Activated CD4-positive, alpha-beta memory T cell treated with anti-CD3 and anti-CD28 coated beads, Interleukin-2, amount 10 ng/mL, durations not matched to agents 7 days and 5 days (primary cell): ENCODE measurements at places on chromosomes 5 and 9. TPM values are rescaled to one million over a fixed set of nuclear protein-coding genes. Genes with fewer than 3 reads are reported as not detected.

KIF4B gene
- not detected for total RNA-seq

DNA sequence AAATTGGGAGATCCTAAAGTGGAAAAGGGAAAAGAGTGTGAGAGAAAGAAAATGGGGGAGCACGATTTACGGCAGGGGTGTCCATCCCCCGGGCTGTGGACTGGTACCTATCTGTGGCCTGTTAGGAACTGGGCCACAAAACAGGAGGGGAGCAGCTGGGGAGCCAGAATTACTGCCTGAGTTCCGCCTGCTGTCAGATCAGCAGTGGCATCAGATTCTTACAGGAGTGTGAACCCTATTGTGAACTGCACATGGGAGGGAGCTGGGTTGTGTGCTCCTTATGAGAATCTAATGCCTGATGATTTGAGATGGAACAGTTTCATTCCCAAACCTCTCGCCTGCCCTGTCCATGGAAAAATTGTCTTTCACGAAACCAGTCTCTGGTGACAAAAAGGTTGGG lies 108.3 kb upstream of the ADAMTSL1 start:
- H3K4me3 ChIP-seq, result no peak overlapping the region
- H3K36me3 ChIP-seq, result no peaks in the 10 kb centered on the region
- no peaks in the 10 kb centered on the region for H3K27me3 ChIP-seq
- H3K27ac ChIP-seq, result no peak overlapping the region

RGS7BP gene
- not detected for total RNA-seq

CCL21 gene
- not detected for total RNA-seq

DNA sequence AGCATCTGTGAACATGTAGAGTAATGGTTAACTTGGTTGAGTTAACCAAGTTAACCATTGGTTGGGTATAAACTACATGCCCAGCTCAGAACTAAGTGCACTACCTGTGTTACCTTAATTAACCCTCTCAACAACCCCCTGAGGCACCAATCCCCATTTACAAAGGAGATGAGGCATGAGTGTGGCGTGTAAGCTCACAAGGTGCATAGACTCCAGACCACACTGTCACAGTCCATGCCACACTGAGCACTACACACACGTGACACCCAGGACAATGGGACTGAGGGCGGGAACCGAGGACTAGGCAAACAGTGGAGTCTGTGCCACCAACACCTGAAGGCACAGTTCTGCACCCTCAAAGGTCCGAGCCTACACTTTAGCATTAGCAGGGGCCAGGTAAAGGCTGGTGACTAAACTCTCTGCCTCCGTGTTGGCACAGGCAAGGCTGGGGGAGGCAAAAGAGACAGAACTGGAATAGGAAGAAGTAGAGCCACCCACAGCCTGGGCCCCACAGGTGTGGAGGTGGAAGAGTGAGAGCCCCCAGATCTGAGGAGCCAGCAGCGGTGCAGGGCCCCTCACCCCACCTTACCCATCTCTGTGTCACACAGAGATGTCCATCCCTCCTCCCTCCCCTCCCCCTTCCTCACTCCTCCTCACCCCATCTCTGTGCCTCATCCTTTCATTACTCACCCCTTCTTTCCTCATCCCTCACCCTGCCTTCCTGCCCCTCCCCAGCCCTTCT lies 2.2 kb upstream of the DNAJB5 start:
- no peak overlapping the region for H3K4me3 ChIP-seq
- DNase-seq, result no peak
- H3K27ac ChIP-seq, result no peak overlapping the region
- no peaks in the 10 kb centered on the region for H3K27me3 ChIP-seq
- H3K4me1 ChIP-seq, result peaks cover 68% of the 10 kb centered on the region
- no peaks in the 10 kb centered on the region for H3K36me3 ChIP-seq

- peaks cover 10% of the 10 kb centered on the region for H3K27me3 ChIP-seq
- no peak overlapping the region for H3K27ac ChIP-seq
- no peaks in the 10 kb centered on the region for H3K36me3 ChIP-seq
- DNase-seq, result no peak
- H3K4me1 ChIP-seq, result no peaks in the 10 kb centered on the region
These were observed 122.7 kb upstream of the SPDL1 start for GRCh38 chr5:169460896-169461295.

DNA sequence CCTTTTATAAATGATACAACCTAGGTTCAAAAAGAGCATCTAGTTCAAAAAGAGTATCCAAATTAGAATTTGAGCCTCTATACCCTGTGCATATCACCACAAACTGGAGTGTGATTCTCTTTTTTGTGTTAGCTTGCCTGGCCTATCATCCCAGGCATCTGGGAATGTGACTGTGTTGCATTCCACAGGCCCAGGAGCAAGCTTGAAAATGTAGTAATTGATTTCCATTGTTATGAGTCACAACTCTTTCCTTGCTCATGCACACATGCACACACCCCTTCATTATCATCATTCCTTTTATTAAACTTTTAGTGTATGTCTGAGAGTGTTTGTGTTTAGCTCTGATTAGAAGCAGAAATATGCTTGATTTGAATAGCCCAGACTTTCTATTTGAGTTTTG lies 75.2 kb downstream of the FCHO2 start:
- no peaks in the 10 kb centered on the region for H3K27me3 ChIP-seq
- DNase-seq, result no peak
- no peak overlapping the region for H3K4me3 ChIP-seq
- H3K27ac ChIP-seq, result no peak overlapping the region

DNA sequence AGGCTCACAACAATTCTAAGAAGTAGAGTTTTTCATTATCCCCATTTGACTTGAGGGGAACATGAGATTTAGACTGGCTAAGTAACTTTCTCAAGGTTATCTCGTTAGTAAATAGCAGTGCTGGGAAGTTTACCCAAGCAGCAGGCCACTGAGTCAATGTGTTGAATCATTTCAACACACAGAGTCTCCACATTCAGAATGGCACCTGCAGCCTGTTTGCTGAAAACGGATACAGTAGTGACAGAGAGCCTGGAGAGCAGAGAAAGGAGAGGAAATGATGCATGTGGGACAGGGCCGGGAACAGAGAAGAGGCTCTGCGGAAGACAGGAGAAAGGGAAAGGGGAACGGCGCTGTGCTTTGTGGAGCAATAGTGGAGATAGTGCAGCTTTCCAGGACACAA lies 33.5 kb upstream of the ZSWIM6 start:
- no peak for DNase-seq
- no peaks in the 10 kb centered on the region for H3K36me3 ChIP-seq
- no peak overlapping the region for H3K4me3 ChIP-seq

PCDHGB3 gene
- total RNA-seq, result 0.25 TPM

DNA sequence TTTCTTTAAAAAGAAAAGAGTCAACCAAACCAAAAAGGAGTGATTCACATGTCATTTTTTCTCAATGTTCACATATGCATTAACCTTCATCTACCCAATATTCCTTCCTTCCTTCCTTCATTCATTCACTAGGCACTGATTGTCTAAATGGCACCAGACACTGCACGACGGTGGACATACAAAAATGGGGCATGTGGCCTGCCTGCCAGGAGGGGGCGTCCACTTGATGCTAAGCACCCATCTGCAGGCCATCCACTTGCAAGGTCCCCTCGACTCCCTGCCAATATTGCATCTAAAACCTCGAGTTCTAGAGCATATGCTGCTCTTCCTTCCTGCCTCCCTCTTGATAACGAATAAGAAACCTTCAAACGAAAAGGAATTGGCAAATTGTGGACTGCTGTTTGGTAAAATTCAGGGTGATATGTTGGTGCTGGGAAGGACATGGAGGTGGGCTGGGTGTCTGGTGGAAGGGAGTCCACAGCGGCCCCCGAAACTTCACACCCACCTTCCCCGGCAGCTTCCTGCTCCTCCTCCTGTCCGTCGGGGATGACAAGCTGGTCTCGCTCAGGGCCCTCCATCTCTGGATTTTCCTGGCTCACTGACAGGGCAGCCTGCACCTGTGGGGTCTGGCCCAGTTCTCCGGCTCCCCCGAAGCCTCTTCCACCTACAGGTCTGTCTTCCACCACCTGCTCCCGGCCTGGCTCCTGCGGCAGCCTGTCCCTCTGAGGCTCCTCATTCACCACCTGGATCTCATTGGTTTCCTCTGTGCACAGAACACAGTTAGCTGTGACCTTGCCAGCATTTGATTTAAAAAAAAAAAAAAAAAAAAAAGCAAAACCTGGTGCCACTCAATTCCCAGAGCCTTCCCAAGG lies 64.3 kb downstream of the GOLM1 start:
- peaks cover 2% of the 10 kb centered on the region for H3K36me3 ChIP-seq
- no peaks in the 10 kb centered on the region for H3K27me3 ChIP-seq
- no peak for DNase-seq
- H3K27ac ChIP-seq, result no peak overlapping the region
- H3K4me3 ChIP-seq, result no peak overlapping the region
- no peaks in the 10 kb centered on the region for H3K4me1 ChIP-seq

- no peak overlapping the region for H3K4me3 ChIP-seq
- no peaks in the 10 kb centered on the region for H3K27me3 ChIP-seq
- H3K36me3 ChIP-seq, result no peaks in the 10 kb centered on the region
- H3K4me1 ChIP-seq, result no peaks in the 10 kb centered on the region
- no peak for DNase-seq
These were observed 51.8 kb downstream of the ADAMTS16 start for GRCh38 chr5:5191906-5192305.

- DNase-seq, result peak; percentile 73
- peaks cover 59% of the 10 kb centered on the region for H3K36me3 ChIP-seq
- H3K27ac ChIP-seq, result peak overlapping the region; percentile 98
- peak overlapping the region; percentile 86 for H3K4me3 ChIP-seq
- peaks cover 78% of the 10 kb centered on the region for H3K4me1 ChIP-seq
These were observed 35.6 kb downstream of the CD180 start for GRCh38 chr5:67160985-67161384.

ADAMTS2 gene
- total RNA-seq, result not detected

PAM gene
- total RNA-seq, result 46.2 TPM

DNA sequence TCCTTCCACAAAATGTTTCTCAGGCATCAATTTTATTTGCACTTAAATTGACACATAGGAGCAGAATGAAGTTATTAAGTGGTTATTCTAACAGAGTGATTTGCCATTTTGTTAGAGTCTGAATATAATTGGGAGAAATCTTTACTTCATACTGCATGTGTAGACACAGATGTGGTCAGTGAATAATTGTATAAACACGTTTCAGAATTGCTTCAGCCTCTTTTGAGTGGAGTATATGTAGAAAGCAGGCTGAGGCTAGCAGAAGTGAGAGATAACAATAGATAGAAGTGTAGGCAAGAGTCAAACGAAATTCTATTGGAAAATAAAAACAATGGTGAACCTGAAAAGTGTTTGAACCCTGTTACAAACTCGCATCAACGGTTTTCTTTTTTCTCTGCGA lies 270.7 kb downstream of the TMEM167A start:
- DNase-seq, result no peak
- no peaks in the 10 kb centered on the region for H3K4me1 ChIP-seq
- no peak overlapping the region for H3K27ac ChIP-seq
- H3K4me3 ChIP-seq, result no peak overlapping the region
- no peaks in the 10 kb centered on the region for H3K27me3 ChIP-seq

- no peak overlapping the region for H3K4me3 ChIP-seq
- no peak overlapping the region for H3K27ac ChIP-seq
- no peak for DNase-seq
- H3K27me3 ChIP-seq, result no peaks in the 10 kb centered on the region
- no peaks in the 10 kb centered on the region for H3K4me1 ChIP-seq
These were observed 198.7 kb downstream of the VPS13A start for GRCh38 chr9:77375956-77376532.

GRCh38 chr5:109191153-109191558 lies 218.6 kb downstream of the PJA2 start:
- peak overlapping the region; percentile 50 for H3K27ac ChIP-seq
- peak; percentile 52 for DNase-seq
- H3K36me3 ChIP-seq, result no peaks in the 10 kb centered on the region
- H3K4me1 ChIP-seq, result peaks cover 21% of the 10 kb centered on the region
- H3K4me3 ChIP-seq, result no peak overlapping the region

WDR38 gene
- total RNA-seq, result not detected

NR5A1 gene
- not detected for total RNA-seq

DNA sequence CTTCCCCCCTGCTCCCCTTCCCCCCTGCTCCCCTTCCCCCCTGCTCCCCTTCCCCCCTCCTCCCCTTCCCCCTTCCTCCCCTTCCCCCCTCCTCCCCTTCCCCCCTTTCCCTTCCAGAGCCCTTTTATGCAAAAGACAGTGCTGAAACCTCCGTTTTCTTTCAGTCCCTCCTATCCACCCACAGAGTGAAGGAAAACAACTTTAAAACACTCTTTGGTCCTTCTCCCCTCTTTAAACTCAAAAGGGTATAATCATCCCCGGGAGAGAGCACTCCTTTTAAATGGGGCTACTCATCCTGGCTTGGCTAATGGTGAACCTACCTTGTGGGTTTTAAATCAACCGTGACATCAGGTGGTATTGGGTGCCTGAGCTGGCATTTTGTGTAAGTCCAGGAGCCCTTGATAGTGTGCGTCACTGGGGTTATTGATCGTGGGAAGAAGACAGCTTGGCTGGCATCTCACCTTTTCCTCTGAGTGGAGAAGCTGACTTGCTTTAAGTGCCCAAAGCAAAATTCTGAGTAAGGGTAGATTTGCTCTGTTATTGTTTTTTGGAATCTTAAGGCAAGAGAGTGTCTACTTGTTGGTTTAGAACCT lies 2.7 kb downstream of the LARP1 start:
- H3K4me1 ChIP-seq, result peaks cover 64% of the 10 kb centered on the region
- peak overlapping the region; percentile 56 for H3K27ac ChIP-seq
- no peaks in the 10 kb centered on the region for H3K27me3 ChIP-seq
- H3K4me3 ChIP-seq, result peak overlapping the region; percentile 69

GPX3 gene
- total RNA-seq, result not detected
